ENCODE measurements at places on chromosomes 6 and 20.

DNA sequence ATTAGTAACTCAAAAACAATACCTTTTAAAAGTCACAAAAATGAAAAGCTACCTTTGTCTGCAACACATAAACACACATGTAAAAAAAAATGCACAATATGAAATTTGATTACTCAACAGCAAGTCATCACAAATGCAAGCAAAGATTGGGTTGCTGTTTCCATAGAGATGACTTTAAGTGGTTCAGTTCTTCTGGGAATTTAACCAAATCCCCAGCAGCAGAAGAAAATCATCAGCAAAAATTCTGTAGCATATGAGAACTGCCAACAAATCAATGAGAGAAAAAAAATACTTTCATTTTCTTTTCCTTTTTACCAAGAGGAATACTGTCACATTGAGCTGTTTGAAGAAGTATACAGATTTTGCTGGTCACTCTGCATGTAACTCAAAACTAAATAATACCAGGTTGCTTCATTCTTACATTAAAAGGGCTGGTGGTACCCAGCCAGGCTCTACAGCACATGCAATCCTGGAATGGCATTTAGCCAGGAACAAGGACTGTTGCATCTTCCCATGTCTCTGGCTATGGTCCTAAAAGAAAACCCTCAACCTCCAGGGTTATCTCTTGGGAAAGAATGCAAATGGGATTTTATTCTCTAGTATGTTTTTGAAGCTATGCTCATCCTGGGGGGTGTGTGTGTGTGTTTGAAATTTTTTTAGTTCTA lies 158.3 kb downstream of the OPRM1 start:
- DNase-seq = no peak

DNA sequence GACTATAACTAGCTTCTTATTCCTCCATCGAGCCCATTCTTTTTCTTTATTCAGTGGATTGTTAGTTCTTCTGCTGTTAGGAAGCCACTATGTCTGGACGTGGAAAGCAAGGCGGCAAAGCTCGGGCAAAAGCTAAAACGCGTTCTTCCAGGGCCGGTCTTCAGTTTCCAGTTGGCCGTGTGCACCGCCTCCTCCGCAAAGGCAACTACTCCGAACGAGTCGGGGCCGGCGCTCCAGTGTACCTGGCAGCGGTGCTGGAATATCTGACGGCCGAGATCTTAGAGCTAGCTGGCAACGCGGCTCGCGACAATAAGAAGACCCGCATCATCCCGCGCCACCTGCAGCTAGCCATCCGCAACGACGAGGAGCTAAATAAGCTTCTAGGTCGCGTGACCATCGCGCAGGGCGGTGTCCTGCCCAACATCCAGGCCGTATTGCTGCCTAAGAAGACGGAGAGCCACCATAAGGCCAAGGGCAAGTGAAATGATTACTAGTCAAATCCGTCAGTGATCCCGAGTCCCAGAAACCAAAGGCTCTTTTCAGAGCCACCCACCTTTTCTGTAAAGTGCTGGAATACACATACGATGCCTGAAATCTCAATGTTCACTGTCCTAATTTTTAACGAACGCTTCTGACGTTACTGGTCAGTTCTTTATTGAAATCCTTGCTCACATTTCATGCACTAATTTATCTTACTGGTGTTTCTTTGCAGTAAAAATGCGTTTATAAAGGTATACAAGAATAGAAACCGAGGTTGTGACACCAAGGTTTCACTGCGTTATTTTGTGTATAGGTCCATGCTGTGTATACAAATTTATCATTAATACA lies 129.9 kb downstream of the HFE start:
- peak; percentile 94 for DNase-seq

DNA sequence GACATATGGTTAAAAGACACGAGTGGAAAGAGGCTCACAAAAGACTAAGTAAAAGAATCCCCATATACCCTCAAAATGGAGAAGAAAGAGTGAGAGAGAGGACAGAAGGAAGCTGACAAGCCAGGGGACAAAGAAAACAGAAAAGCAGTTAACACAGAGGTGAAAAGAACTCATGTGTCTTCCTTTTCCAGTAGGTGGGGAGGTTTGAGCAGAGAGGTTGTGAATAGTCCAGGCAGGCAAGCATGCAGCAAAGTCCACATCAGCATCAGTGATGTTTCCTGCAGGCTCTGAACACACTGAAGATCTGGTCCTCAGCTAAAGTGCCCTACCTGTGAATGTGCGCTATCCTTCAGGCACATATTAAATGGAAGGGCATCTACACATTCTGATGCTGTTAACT lies 196.5 kb upstream of the IRAK1BP1 start:
- no peak for DNase-seq

GRCh38 chr6:56079751-56080540 lies 167.4 kb downstream of the COL21A1 start:
- DNase-seq = no peak
